Epithelial cell of esophagus (primary cell): ENCODE measurements at places on chromosomes 6 and 20.

GRCh38 chr20:1225783-1226654 is at the start of gene RAD21L1:
TSS of gene RAD21L1 (plus strand) at chr20:1226044. CDS start at chr20:1228454, 2,410 bp downstream.
- DNase-seq: peak; percentile 86

DNA sequence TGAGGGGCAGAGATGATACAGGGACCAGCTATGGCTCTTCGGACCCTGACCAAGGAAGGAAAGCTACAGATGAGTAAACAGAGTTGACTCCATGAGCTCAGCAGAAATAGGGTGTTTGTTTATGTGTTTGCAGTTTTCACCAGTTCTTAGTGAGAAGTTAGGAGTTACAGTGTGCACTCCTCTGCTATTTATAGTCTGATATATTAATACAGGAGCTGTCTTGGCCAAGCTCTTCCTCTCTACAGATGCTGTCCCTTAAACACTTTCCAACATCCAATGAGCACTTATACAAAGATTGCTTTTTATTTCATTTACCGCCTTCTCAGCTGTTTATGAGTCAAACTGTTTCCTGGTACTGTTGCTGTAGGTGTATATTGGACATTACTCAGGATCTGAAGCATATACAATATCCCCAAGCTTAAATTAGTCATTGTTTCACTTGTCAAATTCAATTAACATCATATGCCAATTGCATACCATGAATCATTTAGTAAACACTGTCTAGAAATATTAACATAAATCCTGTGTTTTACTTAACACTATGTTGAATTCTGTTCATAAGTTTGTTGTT is 618.0 kb downstream of the PRKN start:
- peak; percentile 81 for DNase-seq

DNA sequence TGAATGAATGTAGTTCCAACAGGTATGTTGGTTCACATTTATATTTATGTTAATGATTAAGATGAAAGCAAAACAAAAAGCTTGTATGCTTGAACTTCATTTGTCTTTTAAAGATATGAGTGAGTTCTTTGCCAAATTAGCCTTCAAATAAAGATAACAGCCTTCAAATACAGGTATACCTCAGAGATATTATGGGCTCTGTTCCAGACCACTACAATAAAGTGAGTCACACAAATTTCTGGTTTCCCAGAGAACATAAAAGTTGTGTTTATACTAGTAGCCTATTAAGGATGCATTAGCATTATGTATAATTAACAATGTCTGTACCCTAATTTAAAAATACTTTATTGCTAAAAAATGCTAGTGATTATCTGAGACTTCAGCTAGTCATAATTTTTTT is 245.3 kb upstream of the MAN1A1 start:
- DNase-seq: peak; percentile 61

GRCh38 chr6:16533721-16534136 is 227.5 kb downstream of the ATXN1 start:
- DNase-seq: peak; percentile 18

- no peak for DNase-seq
Measured at GRCh38 chr6:158517581-158517980, 42.3 kb upstream of the TMEM181 start.

GRCh38 chr6:67560068-67560467 is 1075.0 kb upstream of the ADGRB3 start:
- DNase-seq: no peak

- no peak for DNase-seq
Measured at GRCh38 chr20:38863024-38863851, 57.7 kb downstream of the PPP1R16B start.

DNA sequence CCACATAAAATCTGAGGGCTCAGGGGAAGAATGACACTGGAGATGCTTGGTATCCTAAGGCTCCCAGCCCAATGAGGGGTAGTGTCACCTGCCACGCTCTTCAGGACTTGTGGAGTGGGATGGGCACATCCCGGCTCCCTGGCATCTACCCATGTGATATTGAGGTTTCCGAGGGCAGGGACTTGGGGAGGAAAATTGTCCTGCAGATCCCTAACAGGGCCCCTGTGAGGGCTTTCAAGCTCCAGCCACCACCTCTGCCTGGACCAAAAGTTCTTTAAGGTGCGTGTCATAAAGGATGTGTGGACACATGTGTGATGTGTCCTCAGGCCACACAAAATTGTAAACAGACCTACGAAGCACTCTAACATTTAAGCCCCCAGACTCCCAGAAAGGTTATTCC is 2.5 kb downstream of the SCML4 start:
- no peak for DNase-seq

DNA sequence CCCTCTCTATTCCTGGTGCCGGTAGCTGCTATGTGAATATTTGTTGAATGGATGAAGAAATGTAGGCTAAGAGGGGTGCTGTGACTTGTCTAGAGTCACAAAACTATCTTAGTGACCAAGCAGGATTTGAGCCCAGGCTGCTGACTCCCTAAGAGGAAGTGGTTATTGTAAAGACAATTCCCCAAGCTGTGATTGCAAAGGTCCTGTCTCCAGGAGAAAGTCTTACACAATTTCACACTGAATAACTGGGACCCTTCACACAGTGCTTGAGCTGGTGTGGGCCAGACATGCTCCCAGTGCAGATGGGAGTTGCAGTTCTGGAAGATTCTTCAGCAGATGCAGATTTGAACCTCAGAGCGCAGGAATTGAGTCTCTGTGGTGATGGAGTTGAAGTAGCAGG is 38.1 kb downstream of the IYD start:
- DNase-seq: peak; percentile 19

GRCh38 chr6:65071480-65071879 is 635.5 kb downstream of the EYS start:
- no peak for DNase-seq

DNA sequence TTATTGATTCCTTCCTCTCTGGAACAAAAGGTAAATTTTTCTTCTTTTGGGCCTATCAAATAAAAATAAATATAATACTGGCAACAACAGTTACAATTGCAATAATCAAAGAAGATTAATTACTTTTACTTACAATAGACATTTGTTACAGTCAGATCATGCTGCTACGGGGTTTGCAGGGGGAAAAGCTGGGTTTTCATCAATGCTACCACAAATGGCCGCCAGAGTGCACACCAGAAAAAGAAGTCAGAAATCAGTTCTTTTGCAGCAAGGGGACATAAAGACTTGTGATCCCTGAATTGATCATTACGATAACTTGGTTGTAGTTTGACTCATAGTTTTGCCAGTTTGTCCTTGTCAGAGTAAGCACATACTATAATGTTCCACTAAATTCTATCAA is 714.5 kb upstream of the EYS start:
- DNase-seq: no peak

GRCh38 chr6:92176666-92177065 is 1242.7 kb downstream of the EPHA7 start:
- no peak for DNase-seq

GRCh38 chr6:94270091-94270948 is 851.0 kb upstream of the EPHA7 start:
- no peak for DNase-seq

DNA sequence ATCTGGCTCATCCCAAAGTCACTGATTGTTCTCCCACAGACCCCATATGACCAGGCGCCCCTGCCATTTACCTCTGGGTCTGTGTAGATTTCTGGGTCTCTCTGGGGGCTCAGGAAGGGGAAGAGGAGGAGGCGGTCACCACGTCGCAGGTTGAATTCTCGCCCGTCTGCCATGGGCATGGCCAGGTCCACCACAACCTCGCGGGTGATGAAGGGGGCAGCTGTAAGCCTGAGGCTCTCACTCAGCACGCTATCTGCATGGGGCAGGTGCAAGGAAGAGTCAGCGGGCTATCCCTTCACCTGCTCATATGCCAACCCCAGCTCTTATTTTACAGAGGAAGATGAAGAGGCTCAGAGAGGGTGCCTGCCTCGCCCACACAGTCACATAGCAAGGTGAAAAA is 30.5 kb upstream of the KCNB1 start:
- no peak for DNase-seq

GRCh38 chr6:106511288-106512047 is 117.8 kb downstream of the RTN4IP1 start:
- DNase-seq: peak; percentile 72
